ENCODE measurements at places on chromosomes 16 and 17.

- no peak for DNase-seq
These were observed 353.7 kb downstream of the SHISA9 start for GRCh38 chr16:13254998-13255614.

GRCh38 chr17:65182233-65182632 lies 45.1 kb downstream of the RGS9 start:
- no peak for DNase-seq

DNA sequence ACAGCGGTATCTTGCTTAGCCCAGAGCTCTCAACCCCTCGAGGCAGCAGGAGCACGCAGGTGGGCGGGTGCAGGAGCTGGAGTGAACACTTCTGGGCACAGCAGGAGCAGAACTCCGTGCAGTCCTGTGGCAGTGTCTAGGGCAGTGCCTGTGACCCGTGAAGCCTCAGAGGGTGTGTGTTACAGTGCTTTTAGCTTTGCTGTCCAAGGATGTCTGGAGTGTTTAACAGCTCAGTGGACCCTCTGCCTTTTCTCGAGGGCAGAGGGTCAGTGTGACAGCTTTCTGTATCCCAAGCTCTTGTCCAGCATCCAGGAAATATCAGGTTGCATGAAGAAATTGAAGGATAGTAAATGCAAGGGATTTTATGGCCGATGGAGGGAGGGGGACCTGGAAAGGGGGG lies 16.4 kb upstream of the SSTR5 start:
- DNase-seq, result no peak

- DNase-seq, result no peak
These were observed 6.5 kb downstream of the TMEM170A start for GRCh38 chr16:75458029-75458428.

DNA sequence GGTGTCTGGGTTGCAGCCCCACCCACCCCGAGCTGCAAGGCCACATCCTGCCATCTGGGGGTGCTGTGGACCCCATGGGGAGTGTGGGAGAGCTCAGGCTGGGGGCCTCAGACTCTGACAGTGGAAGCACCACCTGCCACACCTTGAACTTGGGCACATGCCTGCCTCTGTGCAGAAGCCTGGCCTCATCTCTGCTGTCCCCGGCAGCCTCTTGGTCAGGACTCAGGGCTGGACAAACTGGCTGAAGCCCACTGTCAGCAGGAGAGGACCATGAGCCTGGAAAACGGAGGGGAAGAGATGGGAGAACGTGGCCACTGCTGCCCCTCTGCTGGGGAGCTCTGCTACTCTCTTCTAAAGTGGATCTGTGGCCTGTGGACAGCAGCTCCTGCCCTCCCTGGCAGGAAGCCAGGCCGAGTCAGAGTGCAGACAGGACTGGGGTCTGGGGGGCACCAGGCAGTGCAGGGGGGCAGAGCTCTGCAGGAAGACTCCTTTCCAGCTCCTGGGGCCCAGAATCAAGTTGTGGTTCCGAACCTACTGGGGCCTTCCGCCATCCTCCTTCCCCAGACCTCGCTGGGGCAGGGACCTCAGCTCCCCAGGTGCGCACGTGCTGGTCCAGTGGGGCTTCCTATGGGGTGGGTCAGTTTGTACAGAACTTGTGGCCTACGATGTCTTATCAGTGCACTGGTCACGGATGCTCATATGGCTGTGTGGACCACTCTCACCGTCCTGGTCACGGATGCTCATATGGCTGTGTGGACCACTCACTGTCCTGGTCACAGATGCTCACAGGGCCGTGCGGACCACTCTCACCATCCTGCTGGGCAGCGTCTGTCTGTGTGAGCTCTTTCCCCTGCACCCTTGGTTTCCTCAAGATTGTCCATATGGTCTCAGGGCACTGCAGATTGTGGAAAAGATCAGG lies 207.7 kb downstream of the LAT start:
- no peak for DNase-seq

GRCh38 chr17:27551701-27552248 lies 79.2 kb upstream of the LGALS9 start:
- no peak for DNase-seq

- no peak for DNase-seq
These were observed 12.0 kb upstream of the KCNJ18 start for GRCh38 chr17:21680366-21680765.

- DNase-seq, result no peak
These were observed 18.7 kb upstream of the BEAN1 start for GRCh38 chr16:66408163-66409048.

DNA sequence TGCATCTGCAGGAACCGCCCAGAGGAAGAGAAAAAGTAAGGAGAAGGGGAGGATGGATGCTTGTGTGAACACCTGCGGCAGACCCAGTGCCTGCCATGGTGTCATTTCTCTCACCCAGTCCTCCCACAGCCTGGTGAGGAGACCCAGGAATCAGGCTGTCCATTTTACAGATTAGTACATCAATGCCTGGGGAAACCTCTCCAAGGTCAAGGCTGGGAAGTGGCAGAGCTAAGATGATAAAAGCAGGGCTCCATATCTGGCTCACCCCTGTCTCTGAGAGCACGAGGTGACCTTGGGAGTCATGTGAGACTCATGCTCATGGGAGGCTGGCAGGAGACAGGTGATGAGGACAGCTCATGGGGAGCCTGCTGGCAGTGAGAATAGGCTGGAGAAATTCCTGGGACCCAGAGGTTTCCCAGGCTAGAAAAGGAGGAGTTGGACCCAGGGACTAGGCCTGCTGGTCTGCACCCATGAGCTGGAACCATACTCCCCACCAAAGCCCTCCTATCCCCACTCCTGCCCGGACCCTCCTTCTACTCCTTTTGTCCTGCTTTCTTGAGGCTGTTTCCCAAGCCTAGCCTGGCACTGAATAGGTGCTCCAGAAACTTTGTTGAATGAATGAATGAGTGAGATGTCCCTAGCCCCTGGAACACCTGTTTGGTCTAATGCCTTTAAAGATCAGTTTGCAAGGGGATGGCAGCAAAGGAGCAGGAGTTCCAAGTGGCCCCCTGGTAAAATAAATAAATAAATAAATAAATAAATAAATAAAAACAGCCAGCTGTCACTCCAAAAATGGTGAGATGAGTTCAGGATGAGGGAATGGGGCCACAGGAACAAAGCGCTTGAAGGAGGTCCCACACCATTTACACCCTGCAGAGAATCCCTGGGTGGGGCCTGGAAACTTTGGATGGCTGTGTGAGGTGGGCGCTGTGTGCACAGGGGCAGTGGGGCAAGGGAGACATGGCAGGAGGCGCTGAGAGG lies 1.6 kb downstream of the ZNF629 start:
- no peak for DNase-seq

GRCh38 chr16:67388591-67388990 lies 4.7 kb downstream of the TPPP3 start:
- DNase-seq, result no peak

DNA sequence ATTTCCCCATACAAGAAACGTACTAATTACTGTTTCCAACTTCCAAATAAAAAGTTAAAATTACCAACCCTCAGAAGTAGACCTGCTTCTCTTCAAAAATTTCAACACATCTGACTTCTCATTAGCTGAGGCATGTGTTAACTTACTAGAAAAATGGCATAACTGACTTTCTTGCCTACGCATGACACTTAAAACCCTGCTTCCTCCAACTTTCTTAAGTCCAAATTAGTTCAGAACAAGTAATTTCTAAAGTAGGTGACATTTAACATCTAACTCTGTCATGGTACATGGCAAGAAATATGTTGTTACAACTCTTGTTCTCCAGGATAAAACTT lies 6.7 kb downstream of the USP7 start:
- DNase-seq, result no peak

GRCh38 chr17:36183001-36183971 lies 6.8 kb upstream of the TBC1D3B start:
- DNase-seq, result peak; percentile 75

DNA sequence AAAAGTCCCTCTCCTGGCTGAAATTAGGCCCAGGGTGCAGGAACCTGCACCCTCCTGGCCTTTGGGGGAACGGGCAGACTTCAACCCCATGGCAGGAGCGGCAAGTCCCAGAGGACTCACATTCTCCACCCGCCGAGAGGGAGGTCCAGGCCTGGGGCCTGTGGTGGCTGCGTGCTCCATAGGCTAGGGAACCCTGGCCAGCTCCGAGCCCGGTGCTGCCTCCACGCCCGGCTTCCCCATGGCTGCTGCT lies 130 bp downstream of the CCDC78 start:
- no peak for DNase-seq

DNA sequence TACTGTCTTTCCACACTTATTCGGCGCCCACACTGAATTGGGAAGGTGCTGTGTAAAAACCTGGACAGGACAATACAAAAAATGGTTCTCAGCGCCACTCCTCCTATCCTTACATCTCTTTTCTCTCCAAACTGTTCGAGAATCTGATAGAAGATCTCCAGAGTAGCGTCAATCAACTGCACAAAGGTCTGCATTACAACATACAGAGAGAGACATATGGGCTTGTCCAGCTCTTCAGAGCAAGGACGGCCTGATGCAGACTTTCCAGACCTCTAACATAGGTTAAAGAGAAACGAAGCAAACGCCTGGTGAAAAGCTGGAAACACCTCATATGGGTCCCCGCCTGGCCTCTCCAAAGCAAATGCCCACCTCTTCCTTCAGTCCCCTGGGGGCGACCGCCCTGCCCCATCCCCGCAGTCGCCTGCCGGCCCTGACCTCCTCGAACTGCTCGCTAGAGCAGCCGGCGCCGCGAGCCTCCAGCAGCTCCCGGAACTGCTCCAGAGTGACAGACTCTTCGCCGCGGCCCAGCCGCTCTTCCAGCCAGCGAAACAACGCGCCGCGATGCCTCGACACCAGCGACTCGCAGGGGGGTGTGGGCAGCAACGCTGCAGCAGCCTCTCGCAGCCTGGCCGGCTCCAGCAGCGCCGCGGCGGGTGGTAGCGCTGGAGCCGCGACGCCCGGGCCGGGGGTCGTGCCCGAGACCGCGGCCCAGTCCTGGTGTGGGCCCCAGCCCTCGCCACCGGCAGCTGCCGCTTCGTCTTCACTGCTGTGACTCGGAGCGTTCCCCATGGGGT lies 526 bp downstream of the ZZEF1 start:
- DNase-seq, result no peak

GRCh38 chr17:83103200-83103942 lies 24.0 kb downstream of the METRNL start:
- DNase-seq, result no peak

DNA sequence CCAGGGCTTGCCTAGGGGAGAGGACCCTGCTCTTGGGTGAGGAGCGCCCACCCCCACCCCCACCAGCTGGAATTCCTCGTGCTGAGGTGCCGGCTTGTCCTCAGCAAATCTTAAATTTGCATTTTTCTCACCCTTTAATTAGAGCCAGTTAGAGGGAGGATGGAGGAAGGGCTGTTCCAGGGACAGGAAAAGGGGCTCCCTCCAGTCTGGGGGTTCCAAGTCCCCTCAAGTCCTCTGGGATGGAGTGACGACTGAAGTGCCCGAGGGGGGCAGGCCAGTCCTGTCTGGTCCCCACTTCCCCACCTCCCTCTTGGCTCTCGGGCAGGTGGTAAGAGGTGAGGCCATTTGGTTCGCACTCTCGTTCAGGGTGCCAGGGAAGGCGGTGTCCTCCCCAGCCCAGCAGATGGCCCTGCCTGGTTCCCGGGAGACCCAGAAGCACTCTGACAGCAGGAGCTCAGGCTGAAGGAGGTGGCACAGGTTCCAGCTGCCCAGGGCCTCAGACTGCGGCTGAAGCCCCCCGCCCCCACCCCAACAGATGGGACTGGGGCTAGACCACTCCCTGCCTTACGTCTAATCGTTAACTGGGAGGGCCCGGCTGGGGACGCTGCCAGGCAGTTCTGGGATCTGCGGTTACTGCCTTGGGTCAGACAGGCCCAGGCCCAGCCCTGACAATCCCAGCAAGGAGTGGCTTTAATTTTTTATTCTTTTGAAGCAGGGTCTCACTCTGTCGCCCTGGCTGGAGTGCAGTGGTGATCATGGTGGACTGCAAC lies 2.2 kb downstream of the RAB26 start:
- no peak for DNase-seq

GRCh38 chr17:44004761-44005526 lies 522 bp downstream of the NAGS start:
- no peak for DNase-seq

GRCh38 chr16:11691771-11692170 lies 23.5 kb downstream of the SNN start:
- no peak for DNase-seq

- no peak for DNase-seq
These were observed 224.7 kb upstream of the IRX3 start for GRCh38 chr16:54511222-54511731.

DNA sequence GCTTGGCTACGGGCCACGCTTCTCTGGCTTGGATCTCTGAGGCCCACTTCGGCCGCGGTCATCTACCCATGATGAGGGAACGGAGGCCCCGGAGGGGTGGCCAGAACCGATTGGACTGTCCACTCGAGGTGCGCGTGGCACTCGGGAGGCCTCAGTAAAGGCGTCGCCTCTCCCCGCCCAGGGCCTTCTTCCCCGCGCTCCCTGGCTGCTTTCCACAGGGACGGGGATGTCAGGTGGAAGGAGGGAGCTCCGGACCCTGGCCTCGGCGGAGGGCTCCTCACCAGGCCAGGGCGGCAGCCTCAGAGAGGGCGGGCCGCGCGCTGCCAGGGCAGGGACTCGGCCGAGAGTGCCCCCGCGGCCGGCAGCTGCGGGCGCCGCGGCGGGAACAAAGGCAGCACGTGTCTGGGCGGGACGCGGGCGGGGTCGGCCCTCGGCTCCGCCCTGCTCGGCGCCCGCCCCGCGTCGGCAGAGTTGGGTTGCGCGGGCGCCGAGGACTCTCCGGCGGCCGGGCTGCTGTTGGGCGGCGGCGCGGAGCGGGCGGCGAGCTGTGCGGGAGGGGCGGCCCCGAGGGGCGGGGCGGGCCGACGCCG lies 587 bp upstream of the CDK5R1 start:
- peak; percentile 69 for DNase-seq

GRCh38 chr17:17703140-17703919 lies 22.1 kb downstream of the RAI1 start:
- no peak for DNase-seq

GRCh38 chr17:51149163-51149562 lies 4.2 kb upstream of the NME1 start:
- no peak for DNase-seq

DNA sequence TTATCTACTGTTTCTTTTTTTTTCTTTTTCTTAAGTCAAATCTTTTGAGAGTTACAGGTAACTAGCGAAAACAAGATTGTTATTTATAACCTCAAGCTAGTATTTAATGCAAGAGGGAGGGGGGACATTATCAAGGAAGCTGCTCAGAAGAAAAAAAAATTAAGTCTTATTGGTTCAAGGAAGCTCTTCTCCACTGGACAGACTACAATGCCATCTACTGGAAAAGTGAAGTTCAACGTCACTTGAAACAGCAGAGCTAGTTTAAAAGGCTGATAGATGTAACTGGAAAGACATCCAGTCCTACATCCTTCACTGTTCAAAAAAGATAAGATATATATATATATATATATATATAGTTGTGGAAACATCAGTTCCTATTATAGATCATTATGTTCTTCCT lies 418.0 kb upstream of the PSMD7 start:
- peak; percentile 55 for DNase-seq

- DNase-seq, result no peak
These were observed 22.0 kb upstream of the GFOD2 start for GRCh38 chr16:67741118-67741517.
